Stimulated activated CD8-positive, alpha-beta memory T cell treated with anti-CD3 and anti-CD28 coated beads, Interleukin-7, amount 100 ng/mL, for 1 hour (primary cell): ENCODE measurements at places on chromosomes 16 and 17.

- DNase-seq, result no peak
These were observed 1343.7 kb upstream of the GOT2 start for GRCh38 chr16:60077861-60078260.

GRCh38 chr16:47734987-47735594 is 274.0 kb downstream of the PHKB start:
- no peak for DNase-seq

- DNase-seq, result no peak
These were observed 10.2 kb upstream of the MRC2 start for GRCh38 chr17:62616993-62617893.

GRCh38 chr16:30065943-30066760 is 592 bp downstream of the ALDOA start:
- no peak for DNase-seq

GRCh38 chr17:40097931-40098845 is 2.2 kb downstream of the NR1D1 start:
- no peak for DNase-seq
